ENCODE measurements at places on chromosomes 3 and 15.
A peak's percentile ranks its signal among the peaks of the same experiment; 100 is the strongest.

DNA sequence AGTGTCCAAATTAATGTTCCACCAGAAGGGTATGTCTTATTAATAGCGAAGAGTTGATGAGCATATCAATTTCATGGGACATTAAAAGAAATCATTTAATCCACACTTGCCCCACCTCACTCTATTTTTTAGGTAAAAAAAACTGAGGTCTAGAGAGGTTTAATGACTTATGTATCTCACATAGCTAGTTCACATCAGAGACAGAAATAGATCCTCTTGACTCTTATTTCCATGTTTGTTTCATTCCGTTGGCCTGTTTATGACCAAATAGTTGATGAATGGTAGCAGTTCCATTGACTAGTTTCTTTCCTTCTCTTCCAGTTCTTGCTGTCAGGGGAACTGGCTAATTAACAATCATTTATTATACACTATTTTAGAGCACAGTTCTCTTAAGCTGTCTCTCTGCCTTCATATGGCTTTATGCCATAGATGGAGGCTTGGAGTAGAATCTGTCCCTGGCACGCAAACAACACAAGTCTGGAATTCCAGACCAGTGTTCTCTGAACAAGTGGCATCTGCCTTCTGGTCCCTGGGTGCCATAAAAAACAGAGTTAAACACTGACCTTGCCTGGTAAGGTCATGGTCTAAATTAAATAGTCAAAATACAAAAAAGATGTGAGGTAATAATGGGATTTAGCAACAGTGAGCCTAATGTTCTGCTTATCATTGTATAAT, 220.0 kb upstream of the CGNL1 start:
- DNase-seq, result no peak

DNA sequence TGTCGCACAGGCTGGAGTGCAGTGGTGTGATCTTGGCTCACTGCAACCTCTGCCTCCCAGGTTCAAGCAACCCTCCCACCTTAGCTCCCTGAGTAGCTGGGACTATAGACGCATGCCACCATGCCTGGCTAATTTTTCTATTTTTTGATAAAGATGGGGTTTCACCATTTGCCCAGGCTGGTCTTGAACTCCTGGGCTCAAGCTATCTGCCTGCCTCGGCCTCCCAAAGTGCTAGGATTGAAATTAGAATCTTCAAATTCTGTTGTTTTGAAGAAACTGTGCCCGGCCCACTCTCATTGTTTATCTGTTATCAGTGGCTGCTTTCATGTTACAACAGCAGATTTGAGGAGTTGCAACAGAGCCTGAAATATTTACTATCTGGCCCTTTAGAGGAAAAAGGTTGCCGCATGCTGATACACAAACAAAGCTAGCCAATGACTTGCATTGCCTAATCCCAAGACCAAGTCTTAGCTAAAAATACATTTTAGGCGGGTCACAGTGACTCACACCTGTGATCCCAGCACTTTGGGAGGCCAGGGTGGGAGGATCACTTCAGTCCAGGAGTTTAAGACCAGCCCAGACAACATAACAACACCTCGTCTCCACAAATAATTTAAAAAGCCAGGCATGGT, 43.2 kb upstream of the PPP4R2 start:
- DNase-seq, result peak; percentile 66

- no peak for DNase-seq
Measured at GRCh38 chr15:36210426-36210825, 369.0 kb upstream of the CDIN1 start.

- no peak for DNase-seq
Measured at GRCh38 chr3:99920481-99921376, 103.1 kb downstream of the CMSS1 start.

DNA sequence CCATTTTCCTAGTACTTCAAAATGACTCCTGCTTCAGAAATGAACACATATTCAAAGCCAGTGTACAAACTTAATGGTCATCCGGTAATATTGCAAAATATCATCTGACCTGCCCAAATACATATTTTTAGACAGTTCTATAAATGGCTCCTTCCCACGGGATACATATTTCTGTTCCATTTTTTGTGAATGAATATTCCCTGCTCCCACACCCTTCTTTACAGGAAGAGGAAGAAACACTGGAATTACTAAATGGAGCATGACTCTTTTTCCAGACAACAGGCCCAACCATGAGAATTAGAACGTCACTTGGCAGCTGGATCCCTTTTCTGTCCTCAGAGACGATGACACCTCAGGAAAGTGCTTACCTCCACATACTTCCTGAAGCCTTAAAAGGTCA, 38.0 kb upstream of the CBLB start:
- peak; percentile 71 for DNase-seq

- no peak for DNase-seq
Measured at GRCh38 chr3:5663601-5664000, 476.1 kb downstream of the EDEM1 start.

DNA sequence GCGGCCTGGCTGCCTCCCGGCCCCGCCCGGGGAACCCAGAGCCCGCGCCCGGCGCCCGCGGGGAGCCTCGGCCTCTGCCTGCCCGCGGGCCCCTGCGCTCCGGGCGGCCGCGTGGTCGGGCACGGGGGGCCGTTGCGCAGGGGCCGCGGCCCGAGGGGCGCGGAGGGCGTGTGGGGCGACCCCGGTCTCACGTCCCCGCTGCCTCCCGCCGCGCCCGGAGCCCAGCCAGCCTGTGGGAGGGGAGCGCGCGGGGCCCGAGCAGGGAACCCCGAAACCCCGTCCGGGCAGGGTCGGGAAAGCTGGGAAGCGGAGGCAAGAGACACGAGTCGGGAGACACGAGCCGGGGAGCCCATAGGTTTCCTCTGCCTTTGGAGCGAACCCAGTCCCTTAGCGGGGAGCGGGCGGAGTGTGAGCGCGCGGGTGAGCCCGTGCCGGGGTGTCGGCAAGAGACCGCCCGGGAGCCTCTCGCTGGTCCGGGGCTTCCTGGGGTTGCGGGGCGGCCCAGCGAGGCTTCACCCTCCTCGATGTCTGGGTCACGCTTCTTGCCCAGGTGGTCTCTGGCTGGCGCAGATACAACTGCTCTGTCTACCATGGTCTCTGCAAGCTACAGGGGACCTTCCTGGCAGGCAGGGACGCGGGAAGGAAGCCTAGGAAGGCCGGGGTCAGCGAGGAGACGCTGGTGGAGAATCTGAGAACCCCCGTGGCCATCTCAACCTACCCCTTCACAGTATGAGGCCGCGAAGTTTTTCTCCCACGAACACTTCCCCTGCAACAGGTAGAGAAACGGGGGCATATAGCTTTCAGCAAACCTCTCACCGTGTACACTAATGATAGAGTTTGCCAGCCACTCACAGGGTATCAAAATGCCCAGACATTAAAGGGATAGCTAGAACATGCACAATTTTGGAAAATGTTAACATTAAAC, 586 bp downstream of the LRRK1 start:
- peak; percentile 43 for DNase-seq

- DNase-seq, result peak; percentile 39
Measured at GRCh38 chr15:83928878-83929418, 275.0 kb downstream of the ADAMTSL3 start.

DNA sequence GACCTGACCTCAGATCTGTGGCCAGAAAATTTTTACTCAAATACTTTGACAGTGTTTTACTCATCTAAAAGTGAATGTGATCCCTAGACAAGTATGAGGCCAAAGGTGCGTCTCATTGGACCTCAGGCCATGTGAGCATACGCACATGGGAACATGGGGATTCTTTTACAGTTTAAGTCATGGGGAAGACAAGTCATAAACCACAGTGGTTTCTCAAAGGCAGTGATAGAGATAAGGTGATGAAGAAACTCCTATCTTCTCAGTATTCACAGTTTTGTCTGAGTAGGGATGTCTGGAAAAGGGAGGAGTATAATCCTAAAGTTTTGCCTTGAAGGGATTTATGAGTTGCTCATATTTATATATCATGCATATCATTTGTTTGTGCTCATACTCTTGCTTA, 173.8 kb downstream of the FNDC3B start:
- peak; percentile 88 for DNase-seq

DNA sequence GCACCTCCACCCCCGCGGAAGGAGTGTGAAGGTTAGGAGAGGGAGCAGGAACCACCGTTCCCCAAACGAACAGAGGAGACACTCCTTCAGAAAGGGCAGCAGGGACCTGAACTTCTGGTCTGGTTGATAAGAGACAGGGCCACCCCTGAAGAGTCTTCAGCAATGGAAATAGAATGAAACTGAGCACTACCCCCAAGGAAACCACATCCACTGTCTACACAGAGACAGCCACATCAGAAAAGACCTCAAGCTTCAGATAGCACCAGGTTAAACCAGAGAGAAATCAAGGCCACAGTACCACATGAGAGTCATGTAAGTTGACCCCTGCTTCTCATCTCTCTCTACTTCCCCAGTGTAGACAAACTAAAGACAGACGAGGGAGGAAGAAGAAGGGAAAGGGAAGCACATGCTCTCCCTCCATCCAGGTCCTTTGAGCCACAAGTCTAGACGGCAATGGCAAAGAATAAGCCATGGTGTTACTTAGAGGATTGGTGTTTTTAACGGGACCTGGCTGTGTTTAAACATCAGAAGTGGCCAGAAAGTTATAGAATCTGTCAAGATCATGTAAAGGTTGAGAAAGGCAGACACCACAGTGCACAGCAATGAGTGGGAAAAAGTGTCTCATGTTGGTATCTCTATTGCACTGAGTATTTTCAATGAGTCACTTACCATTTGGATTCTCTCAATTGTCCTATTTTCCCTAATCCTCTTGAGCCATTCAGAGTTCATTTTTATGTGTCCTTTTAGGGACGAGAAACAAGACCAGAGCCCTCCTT, 31.4 kb upstream of the CTNNB1 start:
- no peak for DNase-seq

GRCh38 chr3:193830791-193831191, 237.8 kb downstream of the OPA1 start:
- DNase-seq, result no peak

DNA sequence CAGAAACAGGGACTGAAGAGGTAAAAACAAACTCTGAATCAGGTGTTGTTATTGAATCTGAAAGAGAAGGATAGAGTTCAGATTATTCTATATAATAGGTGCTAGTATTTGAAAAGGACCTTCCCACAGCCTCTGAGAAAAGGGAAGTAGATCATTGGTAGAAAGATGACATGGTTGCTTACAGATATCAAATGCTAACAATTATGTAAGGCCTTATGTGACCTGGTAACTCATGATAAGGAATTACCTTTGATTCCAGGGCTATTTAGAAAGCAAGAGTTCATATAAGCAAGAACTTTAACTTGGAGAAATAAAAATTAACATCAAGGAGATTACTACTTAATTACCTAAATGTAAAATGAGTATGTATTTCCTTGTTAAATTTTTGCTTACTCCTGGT, 7.6 kb downstream of the SLC27A2 start:
- no peak for DNase-seq

DNA sequence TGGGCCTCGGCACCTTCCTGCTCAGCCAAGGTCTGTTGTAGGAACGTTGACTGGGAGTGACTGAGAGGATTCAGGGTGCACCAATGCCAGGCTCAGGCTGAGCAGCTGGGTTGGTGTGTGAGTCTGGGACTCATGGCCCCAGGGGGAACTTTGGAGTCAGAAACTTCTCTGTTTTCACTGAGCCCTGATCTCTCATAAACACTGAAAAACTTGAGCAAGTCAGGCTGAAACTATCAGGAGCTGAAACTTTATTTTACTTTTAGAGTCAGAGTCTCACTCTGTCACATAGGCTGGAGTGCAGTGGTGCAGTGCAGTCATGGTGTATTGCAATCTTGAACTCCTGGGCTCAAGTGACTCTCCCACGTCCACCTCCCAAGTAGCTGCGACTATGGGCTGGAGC, 3.0 kb downstream of the TRAK1 start:
- DNase-seq, result no peak

GRCh38 chr3:65550137-65550536, 488.6 kb downstream of the MAGI1 start:
- no peak for DNase-seq

- peak; percentile 78 for DNase-seq
Measured at GRCh38 chr3:105368566-105369499, 2.1 kb downstream of the ALCAM start.

GRCh38 chr3:137641879-137642704, 122.0 kb upstream of the SOX14 start:
- DNase-seq, result no peak

DNA sequence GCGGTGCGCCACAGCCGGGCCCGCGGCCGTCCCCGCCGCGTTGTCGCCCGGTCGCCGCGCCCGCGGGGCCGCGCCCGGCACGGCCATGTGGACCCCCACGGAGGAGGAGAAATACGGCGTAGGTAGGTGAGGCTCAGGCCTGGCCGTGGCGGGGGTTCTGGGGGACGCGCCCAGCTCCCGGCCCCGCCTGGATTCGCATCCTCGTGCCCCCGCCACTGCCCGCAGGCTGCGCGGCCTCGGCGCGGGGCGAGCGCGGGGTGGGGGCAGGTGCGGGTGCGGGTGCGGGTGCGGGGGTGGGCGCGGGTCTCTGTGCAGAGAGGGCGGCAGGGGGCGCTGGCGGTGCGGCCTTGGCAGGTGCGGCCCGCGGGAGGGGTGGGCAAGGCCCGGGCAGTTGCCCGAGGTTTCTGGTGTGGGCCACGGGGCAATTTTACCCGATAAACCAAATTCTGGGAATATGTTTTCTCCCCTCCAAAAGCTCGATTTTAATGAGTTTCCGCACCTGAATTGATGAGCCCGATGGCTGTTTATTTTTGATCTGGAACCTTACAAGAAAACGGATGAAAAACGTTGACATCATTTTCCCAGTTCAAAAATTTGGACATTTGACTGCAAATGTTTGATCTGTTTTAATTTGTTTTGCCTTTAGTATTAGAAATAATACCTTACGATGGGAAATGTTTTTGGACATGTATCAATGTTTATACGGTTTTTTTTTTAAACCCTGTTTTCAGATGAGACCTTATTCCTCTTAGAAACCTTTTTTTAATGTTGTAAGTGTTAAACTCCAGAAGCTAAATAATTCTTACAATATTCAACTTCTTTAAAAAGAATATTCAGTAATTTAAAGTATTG, 678 bp downstream of the DOCK3 start:
- no peak for DNase-seq

- no peak for DNase-seq
Measured at GRCh38 chr3:71565316-71565715, 18.2 kb downstream of the FOXP1 start.

GRCh38 chr15:40776537-40777141, 6.9 kb downstream of the C15orf62 start:
- DNase-seq, result peak; percentile 47

- peak; percentile 57 for DNase-seq
Measured at GRCh38 chr15:55587321-55588069, 650 bp downstream of the PYGO1 start.

DNA sequence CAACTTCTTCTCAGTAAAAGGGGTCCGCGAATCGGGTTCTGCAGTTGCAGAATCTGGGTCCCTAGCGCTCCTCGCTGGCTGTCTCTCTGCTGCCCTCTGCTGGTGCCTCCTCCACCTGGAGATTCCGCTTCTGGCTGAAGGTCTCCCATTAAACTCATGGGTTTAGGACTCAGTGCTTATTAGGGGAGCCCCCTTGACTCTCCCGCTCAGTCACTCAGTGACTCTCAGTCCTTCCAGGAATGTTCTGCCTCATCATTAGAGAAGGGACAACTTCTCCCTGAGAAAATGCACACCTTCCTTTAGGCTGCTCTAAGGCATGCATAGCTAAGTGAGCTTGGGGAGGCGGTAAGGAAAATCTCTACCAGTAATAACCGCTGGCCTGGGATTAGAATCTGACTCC, 7.1 kb downstream of the CPN2 start:
- peak; percentile 50 for DNase-seq
